CD4-positive, CD25-positive, alpha-beta regulatory T cell (primary cell): ENCODE measurements at places on chromosomes 5 and 9. TPM values are rescaled to one million over a fixed set of nuclear protein-coding genes. Genes with fewer than 3 reads are reported as not detected.

CTNNAL1 gene
- 2.2 TPM for polyA plus RNA-seq

SPINK14 gene
- not detected for polyA plus RNA-seq

PRRX2 gene
- not detected for polyA plus RNA-seq

TMEM215 gene
- polyA plus RNA-seq, result not detected

TRMT10B gene
- 16.2 TPM for polyA plus RNA-seq

GABBR2 gene
- polyA plus RNA-seq, result not detected

RXRA gene
- polyA plus RNA-seq, result 0.97 TPM

LCN15 gene
- polyA plus RNA-seq, result not detected

EXOSC2 gene
- polyA plus RNA-seq, result 28.6 TPM

ESM1 gene
- 0.68 TPM for polyA plus RNA-seq

LEAP2 gene
- 1.5 TPM for polyA plus RNA-seq

INSL4 gene
- not detected for polyA plus RNA-seq

SLC25A48 gene
- not detected for polyA plus RNA-seq

RIGI gene
- polyA plus RNA-seq, result 21.5 TPM

PCDHB14 gene
- not detected for polyA plus RNA-seq

ADGRV1 gene
- not detected for polyA plus RNA-seq

COL15A1 gene
- 0.10 TPM for polyA plus RNA-seq

MIER3 gene
- polyA plus RNA-seq, result 12.4 TPM

DOLK gene
- 9.4 TPM for polyA plus RNA-seq

PRLR gene
- not detected for polyA plus RNA-seq
